ENCODE measurements at places on chromosomes 3 and 15.

GRCh38 chr15:69127306-69127705 lies 33.1 kb upstream of the GLCE start:
- DNase-seq = no peak

GRCh38 chr15:83927704-83928391 lies 273.9 kb downstream of the ADAMTSL3 start:
- DNase-seq = no peak

- DNase-seq = no peak
Measured at GRCh38 chr15:58547628-58548307, 116.0 kb downstream of the LIPC start.

DNA sequence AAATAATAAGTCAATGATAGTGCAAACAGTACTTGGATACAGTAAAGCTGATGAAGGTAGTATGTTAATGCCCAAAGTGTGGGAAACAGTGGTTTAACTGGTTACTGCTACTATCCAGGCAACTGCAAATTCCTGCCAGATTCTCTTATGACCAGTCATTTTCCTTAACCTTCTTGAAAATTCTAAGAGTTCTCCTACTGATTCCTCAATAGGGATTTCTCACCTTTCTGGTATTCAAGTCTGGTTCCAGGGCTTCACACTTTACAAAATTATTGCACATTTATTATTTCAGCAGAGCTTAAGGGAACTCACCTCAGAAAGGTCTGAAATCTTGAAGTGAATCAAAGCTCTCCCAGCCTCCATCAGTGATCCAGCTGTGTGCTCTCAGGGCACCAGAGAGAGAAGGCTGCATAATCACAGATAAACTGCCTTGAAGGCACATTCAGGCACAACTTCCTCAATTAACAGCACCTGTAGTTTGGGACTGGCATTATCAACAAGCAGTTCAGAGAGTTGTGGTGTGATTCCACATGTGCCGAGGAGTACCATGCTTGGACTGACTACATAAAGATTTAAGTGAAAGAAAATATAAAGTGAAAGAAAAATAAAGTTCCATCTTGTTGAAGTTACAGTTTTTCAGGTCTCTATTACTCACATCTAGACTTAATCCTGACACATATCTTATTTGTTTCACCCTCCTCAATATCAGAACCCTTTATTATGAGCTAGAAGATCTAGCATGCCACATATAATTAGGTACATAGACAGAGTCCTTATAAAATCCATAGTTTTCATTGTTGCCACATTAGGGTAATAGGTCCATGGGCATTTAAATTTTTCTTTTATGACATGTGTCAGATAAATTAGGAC lies 59.5 kb upstream of the TIPARP start:
- DNase-seq = no peak

DNA sequence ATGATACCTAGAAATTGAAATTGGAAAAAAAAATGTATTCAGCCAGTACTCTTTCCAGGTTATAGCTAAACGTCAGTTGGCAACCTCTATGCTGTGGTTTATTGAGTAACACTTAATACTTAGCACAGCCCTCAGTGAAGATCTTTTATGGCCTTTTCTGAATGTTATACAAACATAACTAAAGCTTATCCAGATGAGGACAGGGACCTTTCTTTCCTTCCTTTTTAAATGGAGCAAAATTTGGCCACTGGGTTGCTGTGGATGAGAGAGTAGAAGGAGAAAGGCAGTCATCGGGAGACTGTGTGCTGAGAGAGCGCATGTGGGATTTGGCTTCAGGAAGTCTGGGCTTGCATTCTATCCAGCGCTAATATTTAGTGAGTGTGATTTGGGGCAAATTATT lies 36.1 kb downstream of the IGF1R start:
- no peak for DNase-seq

GRCh38 chr3:131708241-131708640 lies 205.5 kb upstream of the MRPL3 start:
- DNase-seq = no peak

DNA sequence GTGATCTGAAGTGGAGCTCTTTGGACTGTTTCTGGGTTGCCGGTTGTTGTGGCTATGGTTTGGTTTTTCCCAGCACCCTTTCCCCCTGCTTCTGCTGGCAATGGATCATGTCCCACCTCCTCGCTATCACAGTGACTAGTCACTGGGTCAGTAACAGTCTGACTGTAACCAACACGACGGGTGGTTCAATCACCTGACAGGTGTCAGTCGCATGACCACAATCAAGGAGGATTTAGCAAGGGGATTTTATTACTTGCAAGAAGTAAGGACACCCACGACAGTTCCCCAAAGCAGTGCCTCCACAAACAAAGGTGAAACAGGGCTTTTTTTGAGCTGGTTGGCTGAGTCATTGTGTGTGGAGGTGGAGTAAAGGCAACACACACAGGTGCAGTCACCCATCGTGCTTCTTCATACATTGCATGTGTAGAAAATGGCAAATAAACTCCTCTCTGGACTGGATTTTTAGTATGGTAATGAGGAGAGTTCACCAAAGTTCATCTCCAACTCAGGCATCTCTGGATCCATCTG lies 58.8 kb upstream of the FAM3D start:
- no peak for DNase-seq

DNA sequence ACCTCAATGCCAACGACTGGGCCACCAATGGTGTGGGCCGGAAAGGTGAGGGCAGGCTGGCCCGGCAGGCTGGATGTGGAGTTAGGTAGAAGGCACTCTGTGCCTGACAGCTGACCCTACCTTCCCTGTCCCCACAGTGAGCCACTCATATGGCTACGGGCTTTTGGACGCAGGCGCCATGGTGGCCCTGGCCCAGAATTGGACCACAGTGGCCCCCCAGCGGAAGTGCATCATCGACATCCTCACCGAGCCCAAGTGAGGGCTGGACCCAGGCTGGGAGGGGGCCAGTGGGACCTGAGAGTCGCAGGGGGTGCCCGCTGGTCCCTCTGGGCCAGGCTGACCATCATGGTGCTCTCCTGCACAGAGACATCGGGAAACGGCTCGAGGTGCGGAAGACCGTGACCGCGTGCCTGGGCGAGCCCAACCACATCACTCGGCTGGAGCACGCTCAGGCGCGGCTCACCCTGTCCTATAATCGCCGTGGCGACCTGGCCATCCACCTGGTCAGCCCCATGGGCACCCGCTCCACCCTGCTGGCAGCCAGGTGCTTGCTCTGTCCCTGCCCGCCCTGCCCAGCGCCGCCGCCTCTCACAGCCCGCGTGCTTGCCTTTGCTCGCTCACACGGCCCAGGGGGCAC lies 4.5 kb upstream of the FES start:
- no peak for DNase-seq

GRCh38 chr3:73245459-73245858 lies 184.0 kb downstream of the EBLN2 start:
- no peak for DNase-seq

- DNase-seq = no peak
Measured at GRCh38 chr3:69338911-69339310, 47.0 kb downstream of the FRMD4B start.

Data from posterior cingulate gyrus (tissue), 11 donors.